Fibroblast of villous mesenchyme (primary cell): ENCODE measurements at places on chromosomes 13 and 19. TPM values are rescaled to one million over a fixed set of nuclear protein-coding genes. Genes with fewer than 3 reads are reported as not detected.

The FXYD3 gene
- not detected in 2 replicates for total RNA-seq

The KCNJ14 gene
- total RNA-seq, result 0.43 and 0.64 TPM in 2 replicates

The SF3A2 gene
- total RNA-seq, result 24.6 and 25.1 TPM in 2 replicates

The GGACT gene
- 5.2 and 8.2 TPM in 2 replicates for total RNA-seq

The MYH14 gene
- not detected in 2 replicates for total RNA-seq

The NANOS3 gene
- total RNA-seq, result 0.64 TPM in 1 of 2 replicates, not detected in the other

The CBARP gene
- 5.8 and 6.0 TPM in 2 replicates for total RNA-seq

The CD22 gene
- 0.32 TPM in 1 of 2 replicates, not detected in the other for total RNA-seq

DNA sequence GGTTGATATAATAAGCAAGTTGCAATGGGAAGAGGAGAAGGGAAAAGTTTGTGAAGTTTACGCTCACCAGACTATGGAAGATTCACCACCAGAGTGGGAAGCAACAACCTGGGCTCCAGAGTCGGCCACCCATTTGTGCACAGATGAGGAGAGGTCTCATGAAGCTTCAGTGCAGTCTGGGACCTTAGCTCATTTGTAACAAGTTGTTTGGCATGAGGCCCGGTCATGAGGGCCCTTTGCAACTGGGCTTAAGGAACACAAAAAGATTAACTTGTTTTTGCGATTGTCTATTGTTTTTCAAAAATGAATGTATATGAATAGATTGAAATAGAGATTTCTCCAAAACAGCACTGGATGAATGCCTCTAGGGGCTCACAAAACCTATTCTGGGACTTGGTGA lies 94.2 kb downstream of the ZNF737 start:
- no peak for DNase-seq

GRCh38 chr13:68588623-68589022 lies 1358.5 kb upstream of the PCDH9 start:
- DNase-seq, result no peak

DNA sequence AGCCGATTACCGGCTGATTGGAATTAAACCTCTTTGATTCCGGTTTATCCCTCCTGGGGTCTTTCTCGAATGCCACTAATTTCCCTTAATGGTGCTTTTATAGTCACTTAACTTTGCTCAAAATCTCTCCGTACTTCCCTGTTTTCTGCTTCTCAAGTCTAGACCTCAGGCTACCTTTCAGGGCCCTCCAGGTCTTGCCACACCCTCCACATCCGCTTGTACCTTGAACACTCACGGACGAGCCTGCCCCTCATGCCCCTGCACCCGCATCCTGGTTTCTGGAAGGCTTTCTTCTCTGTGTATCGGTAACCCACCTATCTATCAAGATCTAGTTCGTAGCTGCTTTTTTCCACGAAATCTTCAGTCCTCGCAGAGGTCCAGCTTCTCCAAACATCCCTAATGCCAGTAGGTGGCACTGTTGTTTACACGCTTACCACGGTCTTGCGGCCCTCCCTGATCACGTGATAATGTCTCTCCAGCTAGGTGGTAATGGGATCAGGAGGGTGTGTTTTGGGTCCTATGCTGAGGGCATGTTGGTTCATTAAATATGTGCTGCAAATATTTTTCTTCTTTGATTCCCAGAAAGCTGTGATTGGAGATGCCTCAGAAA lies 13.8 kb downstream of the ATP12A start:
- DNase-seq, result peak; percentile 52

- DNase-seq, result peak; percentile 89
These were observed 710 bp upstream of the BTBD2 start for GRCh38 chr19:2016041-2016807.

DNA sequence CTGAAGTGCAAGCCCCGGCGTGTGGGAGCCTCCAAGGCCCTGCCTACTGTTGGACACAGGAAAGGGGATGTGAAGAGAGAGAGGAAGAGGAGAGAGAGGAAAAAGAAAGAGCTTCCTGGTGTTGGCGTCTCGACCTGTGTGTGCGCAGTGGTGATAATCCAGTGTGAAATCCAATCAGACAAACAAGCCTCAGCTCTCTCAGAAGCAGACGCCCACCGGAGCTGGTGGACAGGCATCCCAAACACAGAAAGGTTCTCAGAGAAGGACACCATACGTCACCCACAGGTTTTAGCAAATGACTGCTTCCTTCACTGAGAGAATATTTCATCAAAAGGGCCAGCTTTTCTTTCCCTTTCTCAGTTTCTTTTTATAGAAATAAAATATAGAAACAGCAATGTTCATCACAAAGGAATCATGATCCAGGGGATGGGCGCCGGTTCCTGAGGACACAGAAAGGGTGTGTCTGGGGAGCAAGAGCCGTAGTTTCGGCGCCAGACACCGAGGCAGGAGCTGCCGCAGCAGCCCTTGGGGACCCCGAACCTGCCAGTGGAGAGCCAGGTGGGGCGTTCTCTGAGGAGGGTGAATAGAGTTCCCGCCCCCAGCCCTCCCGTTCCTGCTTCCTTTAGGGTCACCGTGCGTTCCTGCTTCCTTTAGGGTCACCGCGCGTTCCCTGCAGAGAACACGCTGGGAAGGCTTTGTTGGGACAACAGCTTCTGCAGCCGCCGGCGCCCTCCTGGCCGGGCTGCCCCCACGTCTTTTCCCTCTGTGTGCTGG lies 145.8 kb upstream of the SOX1 start:
- no peak for DNase-seq

- no peak for DNase-seq
These were observed 47.0 kb upstream of the C13orf46 start for GRCh38 chr13:114020750-114021463.

GRCh38 chr13:43319617-43320444 lies 296.4 kb downstream of the DNAJC15 start:
- DNase-seq, result no peak

- no peak for DNase-seq
These were observed 114.9 kb upstream of the TMTC4 start for GRCh38 chr13:100789481-100789880.

GRCh38 chr19:1231729-1232637 lies 5.8 kb downstream of the CBARP start:
- DNase-seq, result no peak

DNA sequence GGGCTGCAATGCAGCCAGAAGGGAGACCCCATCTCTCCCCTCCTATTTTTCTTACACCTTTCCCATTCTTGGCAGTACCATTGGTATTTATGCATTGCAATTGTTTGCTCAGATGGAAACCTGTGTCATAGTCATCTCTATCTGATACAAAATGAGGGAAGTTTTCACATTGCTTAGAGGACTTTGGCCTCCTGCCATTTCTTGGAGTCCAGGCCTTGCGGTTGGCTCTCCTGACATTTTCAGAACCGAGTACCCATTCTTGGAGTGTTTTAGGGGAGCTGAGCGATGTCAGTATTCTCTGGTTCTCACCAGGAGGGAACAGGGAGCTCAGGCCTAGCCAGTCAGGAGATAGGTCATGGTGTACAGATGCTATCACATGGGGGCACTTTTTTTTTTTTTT lies 1.5 kb downstream of the SIN3B start:
- DNase-seq, result peak; percentile 48

DNA sequence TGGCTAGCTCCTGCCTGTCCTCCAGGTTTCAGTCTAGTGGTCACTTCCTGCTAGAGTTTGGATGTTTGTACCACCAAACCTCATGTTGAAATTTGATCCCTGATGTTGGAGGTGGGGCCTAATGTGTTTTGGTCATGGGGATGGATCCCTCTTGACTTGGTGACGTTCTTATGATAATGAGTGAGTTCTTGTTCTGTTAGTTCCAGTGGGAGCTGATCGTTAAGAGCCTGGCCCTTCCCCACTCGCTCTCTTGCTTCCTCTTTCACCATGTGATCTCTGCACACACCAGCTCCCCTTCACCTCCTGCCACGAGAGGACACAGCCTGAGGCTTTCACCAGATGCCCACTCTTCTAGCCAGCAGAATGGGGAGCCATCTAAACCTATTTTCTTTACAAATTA lies 86.8 kb upstream of the SCEL start:
- DNase-seq, result no peak

DNA sequence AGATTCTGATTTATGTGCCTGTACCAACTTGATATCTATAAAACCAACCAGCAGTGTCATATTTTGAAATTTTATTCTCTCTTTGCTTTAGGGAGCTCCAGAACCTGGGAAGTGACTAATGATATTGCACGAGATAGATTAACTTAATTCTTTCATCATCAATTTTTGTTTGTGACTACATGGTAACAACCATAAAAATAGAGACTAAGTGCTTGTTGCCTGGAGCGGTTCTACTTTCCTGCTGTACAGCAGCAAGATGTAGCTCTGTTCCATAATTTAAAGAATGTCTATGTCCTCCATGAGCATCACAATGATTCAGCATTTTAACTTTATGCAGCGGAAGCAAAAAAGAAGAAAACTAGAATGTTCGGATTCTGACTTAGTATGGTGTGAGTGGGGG lies 275.6 kb downstream of the KLF5 start:
- peak; percentile 45 for DNase-seq

DNA sequence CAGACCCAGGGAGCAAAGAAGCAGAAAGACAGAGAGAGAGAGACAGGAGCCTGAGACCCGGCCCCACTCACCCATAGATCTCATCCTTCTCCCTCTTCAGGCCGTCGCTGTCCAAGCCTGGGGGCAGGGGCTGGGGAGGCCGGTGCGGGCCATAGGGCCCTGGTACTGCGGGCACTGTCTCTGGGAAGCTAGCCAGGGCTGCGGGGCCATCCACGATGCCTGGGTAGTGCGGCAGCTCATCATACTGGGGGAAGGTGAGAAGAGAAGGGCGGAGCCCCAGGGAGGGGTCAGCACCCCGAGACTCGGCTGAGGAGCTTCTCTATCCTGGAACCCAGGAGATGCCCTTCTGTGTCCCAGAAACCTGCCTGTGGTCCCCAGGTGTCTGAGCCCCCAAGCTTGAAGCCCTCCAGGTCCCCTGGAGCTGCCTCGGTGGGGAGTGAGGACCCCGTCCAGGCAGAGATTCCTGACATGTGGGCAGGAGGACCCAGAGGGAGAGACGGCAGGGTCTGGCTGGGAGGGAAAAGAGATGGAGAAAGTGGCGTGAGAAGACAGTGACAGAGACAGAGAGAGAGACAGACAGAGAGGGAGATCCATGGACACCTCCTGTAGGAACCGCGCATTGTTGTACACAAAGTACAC lies 2.1 kb downstream of the MEIS3 start:
- no peak for DNase-seq

- no peak for DNase-seq
These were observed 17.7 kb downstream of the PLEKHF1 start for GRCh38 chr19:29683009-29683408.

- DNase-seq, result no peak
These were observed 1070.6 kb downstream of the PCDH9 start for GRCh38 chr13:66159511-66159910.
